GM03348 (cell line): ENCODE measurements at places on chromosomes 16 and 17.

GRCh38 chr17:8020776-8021564, 17.9 kb upstream of the ALOX15B start:
- no peak for DNase-seq

DNA sequence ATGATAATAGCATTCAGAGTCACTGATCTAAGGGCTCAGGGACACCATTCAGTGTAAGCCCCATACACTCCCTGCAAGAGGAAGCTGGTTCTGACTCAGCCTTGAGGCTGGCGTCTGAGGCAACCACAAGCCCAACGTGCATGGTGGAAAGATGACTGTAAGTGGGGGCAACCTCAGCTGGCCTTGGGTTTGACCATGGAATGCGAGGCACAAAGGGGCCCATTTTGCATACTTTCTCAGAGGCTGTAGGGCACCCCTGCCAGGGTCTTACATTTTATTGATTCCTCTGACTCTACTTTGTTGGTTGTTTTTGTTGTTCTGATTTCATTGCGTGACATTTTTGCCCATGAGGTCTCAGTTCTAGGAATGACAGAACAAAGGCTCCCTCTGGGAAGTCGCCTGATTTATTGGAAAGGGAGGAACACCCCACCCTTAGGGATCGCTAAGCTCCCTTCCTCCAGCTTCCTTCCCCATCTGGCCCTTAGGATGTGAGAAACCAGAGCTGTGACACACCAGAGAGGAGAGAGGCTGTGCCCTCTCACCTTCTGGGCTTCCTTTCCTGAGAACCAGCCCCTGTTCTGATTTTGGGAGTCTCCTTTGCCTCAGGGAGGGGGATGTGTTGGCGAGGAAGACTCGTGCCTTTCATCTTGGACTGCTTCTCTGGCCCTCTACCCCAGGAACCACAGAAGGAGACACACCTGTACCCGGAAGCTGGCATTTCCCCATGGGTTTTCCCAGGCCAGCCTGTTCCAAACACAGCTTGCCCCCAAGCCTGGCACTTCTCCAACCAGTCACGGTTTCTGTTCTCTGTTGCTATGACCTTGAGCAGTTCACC, 5.6 kb upstream of the CIITA start:
- DNase-seq: peak; percentile 84

DNA sequence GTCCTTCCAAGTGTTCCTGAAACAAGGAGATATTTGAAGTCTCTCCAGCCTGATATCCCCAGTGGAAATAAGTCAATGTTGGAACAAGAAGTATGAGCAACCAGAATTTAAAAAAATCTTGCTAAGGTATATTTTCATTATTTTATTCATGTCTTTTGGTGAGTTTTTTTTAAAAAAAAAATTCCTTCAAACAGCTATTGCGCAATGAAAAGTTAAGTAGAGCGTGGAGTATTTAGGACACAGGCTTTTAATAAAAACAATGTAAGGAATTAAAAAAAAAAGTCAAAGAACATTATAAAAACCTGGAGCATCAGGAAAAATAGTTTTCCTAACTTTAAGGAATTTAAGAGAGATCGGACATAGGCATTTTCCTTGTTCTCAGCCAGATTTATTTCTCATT, 940.4 kb downstream of the KCNJ2 start:
- no peak for DNase-seq

GRCh38 chr17:78130437-78131101, at the start of gene TMC8:
Gene TMC8 (plus strand): TSS chr17:78130771. CDS start chr17:78131589, 818 bp downstream.
- no peak for DNase-seq

- no peak for DNase-seq
These were observed 394.5 kb downstream of the GRIN2A start for GRCh38 chr16:9787717-9788116.
